ENCODE measurements at places on chromosomes 12 and 14.

DNA sequence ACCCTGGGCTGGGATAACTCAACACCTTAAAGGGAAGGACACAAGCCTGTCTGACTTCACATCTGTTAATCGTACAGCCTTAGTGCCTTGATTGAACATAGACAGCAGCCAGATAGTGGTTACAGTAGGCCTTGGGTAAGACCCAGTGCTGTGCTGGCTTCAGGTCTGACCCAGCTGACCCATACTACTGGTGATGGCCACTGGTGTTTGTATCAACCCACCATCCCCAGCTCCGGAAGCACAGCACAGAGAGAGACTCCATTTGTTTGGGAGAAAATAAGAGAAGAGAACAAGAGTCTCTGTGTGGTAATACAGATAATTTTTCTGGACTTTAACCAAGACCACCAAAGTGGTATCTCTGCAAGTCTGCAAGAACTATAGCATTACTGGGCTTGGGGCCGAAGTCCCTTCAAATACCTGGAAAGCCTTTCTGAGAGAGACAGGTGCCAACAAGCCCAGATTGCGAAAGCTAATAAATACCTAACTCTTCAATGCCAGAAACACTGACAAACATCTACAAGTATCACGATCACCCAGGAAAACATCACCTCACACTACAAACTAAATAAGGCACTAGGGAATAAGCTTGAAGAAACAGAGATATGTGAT, 330.1 kb upstream of the GARIN2 start:
- no peak for DNase-seq

- no peak for DNase-seq
Observed at GRCh38 chr14:87419925-87420324, 573.1 kb downstream of the GALC start.

DNA sequence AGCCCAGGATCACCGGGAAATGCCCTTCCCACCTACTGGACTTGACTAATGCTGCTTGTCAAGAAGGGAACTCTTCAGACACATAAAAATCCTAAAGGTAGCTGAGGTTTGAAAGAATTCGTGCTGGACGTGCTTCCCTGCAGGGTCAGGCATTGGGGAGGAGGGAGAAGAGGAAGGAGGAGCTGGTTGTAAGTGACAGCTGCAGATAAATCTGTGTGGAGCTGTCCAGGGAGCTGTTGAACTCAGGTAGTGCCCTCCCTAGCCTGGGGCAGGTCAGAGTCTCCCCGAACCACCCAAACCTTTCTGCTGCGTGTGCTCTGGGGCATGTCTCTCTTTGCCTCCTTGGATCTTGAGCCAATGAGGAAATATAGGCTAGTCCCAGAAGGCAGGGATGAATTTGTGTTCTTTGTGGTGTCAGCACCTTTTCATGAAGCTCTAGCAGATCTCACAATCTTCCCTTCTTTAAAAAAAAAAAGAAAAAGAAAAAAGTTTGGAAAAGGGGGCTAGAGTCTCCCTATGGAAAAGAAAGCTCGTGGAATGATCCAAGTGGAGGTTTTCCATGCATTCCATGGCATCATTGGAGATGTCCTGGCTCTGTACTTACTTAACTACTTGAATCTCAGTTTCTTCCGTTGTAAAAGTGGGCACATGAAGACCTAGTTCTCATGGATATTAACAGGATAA, 23.6 kb upstream of the FOS start:
- no peak for DNase-seq

- DNase-seq, result peak; percentile 91
Observed at GRCh38 chr12:12891080-12891880, at the start of gene GPRC5A. Gene GPRC5A (plus strand): TSS chr12:12891562. CDS start chr12:12908250, 16,688 bp downstream.

GRCh38 chr12:92570056-92570753, 132.6 kb upstream of the PLEKHG7 start:
- peak; percentile 39 for DNase-seq

- no peak for DNase-seq
Observed at GRCh38 chr14:91774140-91775096, 42.5 kb upstream of the CATSPERB start.

- no peak for DNase-seq
Observed at GRCh38 chr12:87305481-87305880, 723.7 kb downstream of the C12orf50 start.

- no peak for DNase-seq
Observed at GRCh38 chr12:107731366-107731765, 29.6 kb downstream of the PRDM4 start.

GRCh38 chr12:77549383-77550128, 281.1 kb upstream of the NAV3 start:
- DNase-seq, result no peak

GRCh38 chr12:19458733-19459132, 19.4 kb downstream of the AEBP2 start:
- no peak for DNase-seq

- no peak for DNase-seq
Observed at GRCh38 chr12:79006306-79006705, 141.7 kb downstream of the SYT1 start.

DNA sequence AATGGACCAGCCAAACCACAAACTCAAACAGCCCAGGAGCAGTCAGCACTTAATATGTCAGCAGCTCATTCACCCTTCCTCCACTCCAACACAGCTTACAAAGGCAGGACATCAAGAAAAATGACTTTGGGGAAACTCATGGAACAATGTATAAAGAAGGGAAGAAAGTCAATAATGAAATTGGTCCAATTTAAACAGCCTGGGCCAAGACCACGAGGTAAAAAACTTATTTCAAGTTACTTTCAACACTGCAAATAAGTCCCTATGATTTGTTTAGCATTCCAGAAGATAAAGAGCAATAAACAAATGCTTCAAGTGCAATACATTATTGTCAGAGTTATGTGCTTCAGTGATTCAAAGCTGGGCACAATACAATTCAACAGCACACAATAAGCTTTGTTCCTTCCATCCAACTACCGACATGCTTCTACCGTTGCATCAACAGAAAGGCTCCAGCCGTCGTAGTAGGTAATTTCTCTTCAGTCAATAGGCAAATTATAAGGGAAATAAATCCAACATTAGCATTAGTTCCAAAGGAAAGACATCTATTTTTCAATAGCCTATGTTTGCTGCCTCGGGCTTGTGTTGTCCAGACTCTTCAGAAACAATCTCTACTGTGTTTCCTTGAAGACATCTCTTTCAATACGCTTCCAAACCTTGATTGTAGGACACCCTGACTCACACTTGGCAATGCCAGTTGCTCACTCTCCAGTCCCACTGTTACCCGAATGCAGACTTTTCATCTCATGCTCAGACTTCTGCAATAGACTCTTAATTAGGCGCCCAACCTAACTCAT, 225.7 kb downstream of the NUAK1 start:
- no peak for DNase-seq

Measured in AG08396 (cell line).